Psoas muscle (tissue), 8 donors: ENCODE measurements at places on chromosomes 2 and 18.
A peak's percentile ranks its signal among the peaks of the same experiment; 100 is the strongest.

GRCh38 chr2:233627331-233628025 lies 8.8 kb upstream of the UGT1A10 start:
- no peak for DNase-seq

DNA sequence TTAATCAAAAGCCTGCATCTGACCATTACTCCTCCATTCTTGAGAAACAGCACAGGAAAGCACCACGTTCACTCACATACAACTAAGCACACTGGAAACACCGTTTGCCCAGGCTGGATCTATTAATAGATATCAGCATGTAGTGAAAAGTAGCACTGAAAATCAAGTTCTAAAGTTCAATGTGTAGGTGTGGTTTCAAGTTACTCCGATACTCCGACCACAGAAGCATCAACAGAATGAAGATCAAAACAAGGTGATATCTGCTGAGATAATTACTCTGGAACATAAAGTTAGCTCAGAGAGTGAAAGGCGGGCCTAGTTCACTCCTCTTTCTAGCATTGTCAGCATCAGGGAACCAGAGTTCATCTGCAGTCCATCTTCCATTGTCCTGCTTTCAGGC lies 1367.4 kb upstream of the ACVR2A start:
- no peak for DNase-seq

DNA sequence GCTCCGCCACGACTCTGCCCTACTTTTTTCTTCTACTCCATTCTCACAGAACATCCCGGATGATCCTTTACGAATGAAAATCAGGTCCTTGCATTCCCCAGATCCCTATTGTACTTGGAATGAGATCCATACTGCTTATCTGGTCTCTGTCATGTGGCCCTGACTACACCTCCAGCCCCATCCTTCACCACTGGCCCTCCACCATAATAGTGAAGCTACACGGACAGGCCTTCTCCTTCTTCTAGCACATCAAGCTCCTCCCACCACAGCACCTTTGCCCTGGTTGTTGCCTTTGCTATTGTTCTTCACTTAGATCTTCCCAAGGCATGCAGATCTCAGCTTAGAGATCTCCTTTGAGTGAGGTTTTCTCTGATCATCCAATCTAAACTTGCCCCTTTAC lies 20.1 kb upstream of the RMDN2 start:
- DNase-seq = no peak

GRCh38 chr2:205103699-205104098 lies 558.4 kb downstream of the PARD3B start:
- DNase-seq = no peak

- DNase-seq = no peak
Measured at GRCh38 chr2:121251497-121251896, 33.5 kb downstream of the TFCP2L1 start.

DNA sequence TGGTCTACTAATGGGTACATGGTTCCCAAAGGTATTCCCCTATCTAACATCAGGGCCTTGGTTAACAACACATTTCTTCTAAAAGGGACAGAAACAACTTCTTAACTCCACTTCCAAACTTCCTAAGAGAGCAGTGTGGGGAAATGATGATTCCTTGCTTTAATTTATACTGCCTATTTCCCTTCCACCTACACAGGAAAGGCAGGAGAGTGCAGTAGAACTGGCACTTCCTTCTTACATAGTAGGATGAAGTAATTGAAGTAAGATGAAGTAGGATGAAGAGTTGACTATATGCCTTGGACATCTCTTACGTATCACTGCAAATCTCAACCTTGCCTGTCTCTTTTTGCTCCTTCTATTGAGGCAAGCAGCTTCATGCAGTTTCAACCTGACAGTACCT lies 54.7 kb downstream of the CD28 start:
- DNase-seq = no peak

DNA sequence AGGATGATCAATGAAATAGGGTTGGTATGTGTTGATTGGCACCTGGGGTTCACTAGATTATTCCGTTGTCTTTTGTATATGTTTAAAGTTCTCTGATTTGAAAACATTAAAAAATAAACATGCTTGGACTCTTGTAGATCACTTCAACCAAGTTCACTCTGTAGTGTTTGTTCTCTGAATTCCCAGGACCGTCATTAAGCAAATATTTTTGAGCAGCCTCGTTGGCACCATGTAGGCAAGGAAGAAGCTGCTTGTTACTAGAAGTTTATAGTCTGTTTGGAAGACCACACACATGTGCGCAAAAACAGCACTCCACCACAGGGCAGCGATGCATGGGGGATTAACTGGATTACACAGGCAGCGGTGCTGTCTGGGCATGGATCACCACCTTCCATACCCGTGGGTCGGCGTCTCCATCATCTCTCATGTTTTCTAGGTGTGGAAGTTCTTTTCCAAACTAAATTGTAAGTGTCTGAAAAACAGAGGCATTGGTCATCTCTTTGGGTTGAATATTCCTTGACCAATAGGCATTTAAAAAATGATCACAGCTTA lies 212.2 kb downstream of the FHOD3 start:
- DNase-seq = no peak

DNA sequence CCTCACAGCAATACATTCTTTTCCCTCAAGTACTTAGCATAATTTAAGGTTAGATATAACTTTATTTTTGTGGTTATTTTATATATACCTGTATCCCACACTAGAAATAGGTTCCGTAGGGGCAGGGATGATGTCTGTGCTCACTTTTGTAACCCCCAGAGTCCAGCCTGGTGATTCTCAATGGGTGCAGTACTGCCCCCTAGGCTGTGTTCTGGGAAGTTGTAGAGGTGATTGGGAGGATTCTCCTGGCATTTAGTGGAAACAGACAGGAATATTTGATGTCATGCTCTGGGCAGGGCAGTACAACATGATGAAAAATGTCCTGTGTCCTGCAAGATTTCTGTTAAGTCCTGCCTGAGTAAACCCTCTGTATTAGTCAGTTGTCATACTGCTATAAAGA lies 333.3 kb downstream of the PLCL1 start:
- DNase-seq = no peak

DNA sequence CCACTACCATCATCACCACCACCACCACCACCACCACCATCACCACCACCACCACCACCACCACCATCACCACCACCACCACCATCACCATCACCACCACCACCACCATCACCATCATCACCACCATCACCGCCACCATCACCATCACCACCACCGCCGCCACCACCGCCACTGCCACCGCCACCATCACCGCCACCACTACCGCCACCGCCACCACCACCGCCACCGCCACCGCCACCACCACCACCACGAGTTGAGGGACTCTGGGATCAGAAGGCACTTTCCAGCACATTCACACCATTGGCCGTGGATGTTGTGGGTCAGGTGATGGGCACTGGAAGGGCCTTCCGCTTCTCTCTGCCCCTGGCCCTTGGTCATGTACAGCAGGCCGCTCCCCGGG lies 48.8 kb downstream of the ODC1 start:
- no peak for DNase-seq

DNA sequence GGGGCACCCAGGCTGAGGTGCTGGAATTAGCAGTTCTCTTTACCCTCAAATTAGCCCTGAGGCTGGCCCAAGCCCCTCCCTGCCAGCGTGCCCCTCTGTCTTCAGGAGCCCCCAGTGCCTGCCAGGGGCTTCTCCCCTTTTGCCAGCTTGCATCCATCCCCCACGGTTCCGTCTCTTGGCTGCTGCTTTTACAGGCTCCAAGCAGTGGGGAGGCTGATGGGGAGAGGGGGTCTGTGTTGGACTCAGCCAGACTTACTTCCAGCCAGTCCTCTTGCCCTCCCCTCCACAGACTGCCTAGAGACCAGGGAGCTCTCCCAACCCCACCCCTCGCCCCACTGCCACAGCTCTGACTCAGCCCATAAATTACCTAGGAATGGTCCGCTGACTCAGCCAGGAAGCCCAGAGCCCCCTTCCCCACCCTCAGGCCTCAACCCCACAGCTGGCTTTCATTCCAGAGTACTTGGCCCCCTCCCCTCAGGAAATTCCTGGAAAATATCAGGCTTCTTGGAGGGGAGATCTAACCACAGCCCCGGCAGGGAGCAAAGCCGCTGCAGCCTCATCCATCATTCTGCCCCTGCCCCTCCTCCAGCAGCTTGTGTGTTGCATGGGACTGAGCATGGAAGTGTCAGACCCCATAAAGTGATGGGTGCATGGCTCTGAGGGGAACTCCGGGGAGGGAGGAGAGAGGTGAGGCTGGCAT lies 184.6 kb downstream of the ZFP36L2 start:
- no peak for DNase-seq

GRCh38 chr2:199458806-199459285 lies 1.1 kb upstream of the SATB2 start:
- DNase-seq = peak; percentile 48

DNA sequence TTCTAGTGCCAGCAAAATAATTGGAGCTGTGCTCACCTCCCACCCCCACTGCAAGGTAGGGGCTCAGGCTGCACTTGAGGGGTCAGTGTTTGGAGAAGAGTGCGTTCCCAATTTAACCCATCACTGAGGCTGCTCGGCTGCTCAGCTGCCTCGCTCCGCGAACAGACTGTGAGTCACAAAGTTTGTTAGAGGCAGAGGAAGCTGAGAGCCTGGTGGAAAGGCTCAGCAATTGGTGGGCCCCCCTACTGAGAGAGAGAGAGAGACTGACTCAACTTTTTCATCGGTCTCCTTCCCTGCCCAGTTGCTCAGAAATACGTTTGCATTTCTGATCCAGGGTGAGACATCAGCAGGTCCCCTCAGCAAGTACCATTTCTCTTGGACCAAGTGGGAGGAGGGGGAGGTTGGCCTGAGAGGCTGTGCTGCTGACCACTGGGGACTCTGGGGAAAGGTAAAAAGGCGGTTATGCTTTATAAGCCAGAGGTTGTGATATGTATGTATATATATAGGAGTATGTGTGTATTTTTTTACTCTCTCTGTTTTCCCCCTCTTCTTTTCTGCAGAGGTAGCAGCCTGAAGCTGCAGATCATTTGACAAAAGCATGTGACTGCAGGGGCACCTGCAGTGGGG lies 1.5 kb downstream of the EFR3B start:
- DNase-seq = no peak

- DNase-seq = no peak
Measured at GRCh38 chr18:41940506-41941215, 14.4 kb upstream of the PIK3C3 start.
